ENCODE measurements at places on chromosomes 2 and 18.

- DNase-seq: no peak
Observed at GRCh38 chr2:120828066-120828465, 92.4 kb downstream of the GLI2 start.

DNA sequence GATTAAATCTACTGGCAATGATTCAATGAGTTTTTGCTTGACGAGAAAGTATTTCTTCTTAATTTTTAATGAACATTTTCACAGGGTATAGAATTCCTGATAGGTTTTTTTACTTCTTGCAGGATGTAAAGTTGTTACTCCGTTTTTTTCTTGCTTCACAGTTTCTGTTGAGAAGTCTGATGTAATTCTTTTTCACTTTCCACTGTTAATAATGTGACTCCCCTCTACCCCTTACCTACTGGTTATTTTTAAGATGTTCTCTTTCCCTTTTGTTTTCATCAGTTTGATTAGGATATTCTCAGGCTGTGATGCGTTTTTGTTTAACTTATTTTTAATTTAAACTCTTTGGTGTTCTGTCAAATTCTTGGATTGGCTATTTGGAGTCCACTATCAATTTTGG, 933.9 kb upstream of the PIK3C3 start:
- no peak for DNase-seq

- no peak for DNase-seq
Observed at GRCh38 chr18:46428368-46428767, 228.7 kb downstream of the LOXHD1 start.

DNA sequence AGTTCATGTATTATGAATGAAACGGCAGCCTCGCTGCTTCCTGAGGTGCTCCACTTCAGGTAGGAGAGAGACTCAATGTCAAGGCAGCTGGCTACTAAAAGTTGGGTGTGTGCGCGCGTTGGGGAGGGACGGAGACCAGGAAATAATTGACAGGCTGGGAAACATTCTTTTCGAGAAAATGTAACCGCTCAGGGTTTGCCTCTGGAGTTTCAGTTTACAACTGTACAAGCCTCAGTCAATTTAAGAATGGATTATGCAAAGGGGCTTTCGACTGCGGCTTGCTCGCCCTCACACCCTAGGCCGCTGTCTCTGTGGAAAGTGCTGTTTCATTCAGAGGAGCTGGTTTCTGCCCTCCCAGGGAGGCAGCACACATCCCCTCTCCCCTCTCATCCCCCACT, 4.4 kb upstream of the SPRED2 start:
- DNase-seq: no peak

DNA sequence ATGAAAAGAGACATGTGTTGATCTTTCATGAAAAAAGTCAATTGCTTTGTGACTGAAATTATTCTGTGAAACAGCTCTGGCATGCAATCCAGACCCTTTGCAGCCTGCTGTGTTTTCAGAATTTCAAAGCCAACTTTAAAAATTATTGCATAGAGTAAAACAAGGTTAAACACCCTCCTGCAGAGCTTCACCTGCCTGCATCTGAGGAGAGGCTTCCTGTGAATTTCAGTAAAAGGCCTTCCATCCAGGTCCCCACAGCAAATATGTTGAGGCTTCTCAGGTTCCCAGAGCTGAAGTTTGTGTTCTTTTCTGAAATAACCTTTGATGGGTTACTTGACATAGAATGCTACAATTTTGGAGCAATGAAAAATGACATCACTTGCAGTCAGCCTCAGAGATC, 4.1 kb downstream of the XIRP2 start:
- DNase-seq: no peak

GRCh38 chr2:205580212-205580987, 101.9 kb upstream of the NRP2 start:
- DNase-seq: no peak
